ENCODE measurements at places on chromosomes 7 and 10.

- ATAC-seq, result no peak
Measured at GRCh38 chr10:102400076-102400475, 4.6 kb downstream of the NFKB2 start.

DNA sequence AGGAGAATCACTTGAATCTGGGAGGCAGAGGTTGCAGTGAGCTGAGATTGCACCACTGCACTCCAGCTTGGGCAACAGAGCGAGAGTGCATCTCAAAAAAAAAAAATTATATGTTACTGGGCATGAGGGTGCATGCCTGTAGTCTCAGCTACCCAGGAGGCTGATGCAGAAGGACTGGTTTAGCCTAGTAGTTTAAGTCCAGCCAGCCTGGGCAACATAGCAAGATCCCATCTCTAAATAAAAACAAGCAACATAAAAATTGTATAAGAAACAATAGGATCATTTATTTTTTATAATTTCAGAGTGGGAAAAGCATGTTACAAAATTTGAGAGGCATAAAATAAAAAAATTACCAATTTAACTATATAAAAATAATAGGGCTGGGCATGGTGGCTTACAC is 15.5 kb upstream of the CCAR1 start:
- no peak for ATAC-seq

DNA sequence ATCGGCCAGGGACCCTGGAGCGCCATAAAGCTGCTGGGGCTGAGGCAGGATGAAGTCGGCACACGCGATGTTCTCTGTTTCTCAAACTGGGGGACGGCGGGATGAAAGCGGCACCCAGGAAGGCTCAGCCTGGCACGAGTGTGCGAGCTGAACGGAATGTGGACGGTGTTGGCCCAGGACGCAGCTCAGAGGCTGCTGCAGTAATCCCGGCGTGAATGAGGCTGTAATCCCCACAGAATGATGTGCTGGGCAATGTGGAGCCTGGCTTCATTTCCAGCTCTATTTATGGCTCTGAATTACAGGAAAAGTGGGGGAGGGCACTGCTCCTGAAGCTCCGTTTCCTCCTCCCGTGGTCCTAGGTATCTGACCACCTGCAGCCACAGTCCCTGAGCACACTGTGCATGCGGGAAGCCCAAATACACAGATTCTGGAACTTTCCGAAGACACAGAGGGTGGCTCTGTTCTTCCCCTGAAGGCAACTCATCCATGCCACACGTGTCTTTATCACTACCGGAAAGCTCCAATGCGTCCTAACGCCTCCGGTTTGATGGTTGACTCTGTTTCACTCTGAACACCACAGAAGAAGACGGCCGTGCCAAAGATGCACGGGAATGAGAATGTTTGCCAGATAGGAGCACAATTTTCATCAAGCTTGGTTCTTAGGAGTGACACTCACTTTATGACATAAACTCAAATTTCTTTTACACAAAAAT is 37.6 kb downstream of the KLF6 start:
- ATAC-seq, result no peak

GRCh38 chr7:82413237-82413636 is 30.3 kb downstream of the CACNA2D1 start:
- ATAC-seq, result no peak

- no peak for ATAC-seq
Measured at GRCh38 chr10:29323367-29323766, 34.5 kb downstream of the LYZL1 start.

- ATAC-seq, result no peak
Measured at GRCh38 chr7:31373337-31374289, 33.1 kb upstream of the NEUROD6 start.

DNA sequence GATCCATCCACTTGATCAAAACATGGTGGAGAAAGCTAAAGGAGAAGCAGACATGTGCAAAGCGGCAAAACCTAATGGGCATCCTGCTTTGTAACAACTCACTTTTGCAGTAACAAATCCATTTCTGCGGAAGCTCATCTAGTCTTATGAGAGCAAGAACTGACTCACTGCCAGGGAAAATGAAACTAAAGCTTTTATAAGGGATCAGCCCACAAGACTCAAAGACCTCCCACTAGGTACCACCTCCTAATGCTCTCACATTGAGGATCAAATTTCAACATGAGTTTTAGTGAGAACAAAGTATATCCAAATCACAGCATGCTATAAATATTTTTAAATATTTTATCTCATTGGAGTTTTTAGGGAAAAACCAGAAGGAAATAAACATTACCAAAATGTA is 120.1 kb upstream of the GNAI1 start:
- ATAC-seq, result no peak

- ATAC-seq, result no peak
Measured at GRCh38 chr10:100008142-100008522, 1.6 kb downstream of the DNMBP start.

DNA sequence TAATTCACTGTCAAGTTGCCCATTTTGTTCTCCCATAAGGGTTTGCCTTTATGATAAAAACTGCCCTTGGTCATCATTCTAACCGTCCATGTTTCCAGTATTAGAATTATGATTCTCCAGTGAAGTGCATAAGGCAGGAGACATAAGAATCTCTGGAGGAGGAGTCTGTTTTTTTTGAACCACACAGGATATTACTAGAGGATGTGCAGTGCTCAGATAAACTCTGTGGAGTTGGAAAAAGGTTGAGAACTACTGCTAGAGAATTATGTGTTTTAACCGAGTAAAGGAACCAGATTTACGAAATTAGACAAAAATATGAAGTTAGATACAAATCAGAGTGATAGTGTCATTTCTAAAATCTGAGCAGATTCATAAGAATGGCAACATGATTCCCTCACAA is 40.5 kb downstream of the MDFIC start:
- no peak for ATAC-seq

GRCh38 chr7:16428672-16429071 is 7.3 kb upstream of the CRPPA start:
- no peak for ATAC-seq

GRCh38 chr10:47109906-47110305 is 190.1 kb upstream of the GDF10 start:
- ATAC-seq, result no peak

DNA sequence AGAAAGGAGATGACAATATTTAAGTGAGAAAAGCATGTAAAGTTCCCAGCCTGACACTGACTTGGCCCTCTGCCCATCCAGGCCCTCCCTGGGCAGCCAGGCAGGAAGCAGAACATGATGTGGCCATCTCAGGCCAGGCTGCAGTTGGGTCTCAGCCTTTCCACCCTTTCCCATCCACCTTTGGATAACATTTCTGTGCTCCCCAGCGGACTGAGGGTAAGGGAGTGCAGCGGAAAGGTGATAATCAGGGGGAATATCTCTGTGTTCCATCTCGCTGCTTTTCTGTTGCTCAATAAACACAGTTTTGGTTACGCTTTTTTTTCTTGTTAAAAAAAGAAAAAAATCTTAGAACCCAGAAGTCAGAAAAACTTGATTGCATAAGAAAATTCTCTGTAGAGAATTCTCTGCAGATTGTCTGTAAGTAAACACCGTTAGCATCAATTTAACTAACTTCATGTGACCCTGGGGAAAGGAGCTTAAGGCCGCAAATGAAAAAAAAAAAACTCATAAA is 37.2 kb upstream of the TARP start:
- ATAC-seq, result no peak

- ATAC-seq, result no peak
Measured at GRCh38 chr7:47233996-47234395, 347.9 kb downstream of the TNS3 start.

- no peak for ATAC-seq
Measured at GRCh38 chr7:73768641-73769480, 1.2 kb downstream of the CLDN3 start.

- no peak for ATAC-seq
Measured at GRCh38 chr10:9239298-9239697, 1184.8 kb downstream of the GATA3 start.

DNA sequence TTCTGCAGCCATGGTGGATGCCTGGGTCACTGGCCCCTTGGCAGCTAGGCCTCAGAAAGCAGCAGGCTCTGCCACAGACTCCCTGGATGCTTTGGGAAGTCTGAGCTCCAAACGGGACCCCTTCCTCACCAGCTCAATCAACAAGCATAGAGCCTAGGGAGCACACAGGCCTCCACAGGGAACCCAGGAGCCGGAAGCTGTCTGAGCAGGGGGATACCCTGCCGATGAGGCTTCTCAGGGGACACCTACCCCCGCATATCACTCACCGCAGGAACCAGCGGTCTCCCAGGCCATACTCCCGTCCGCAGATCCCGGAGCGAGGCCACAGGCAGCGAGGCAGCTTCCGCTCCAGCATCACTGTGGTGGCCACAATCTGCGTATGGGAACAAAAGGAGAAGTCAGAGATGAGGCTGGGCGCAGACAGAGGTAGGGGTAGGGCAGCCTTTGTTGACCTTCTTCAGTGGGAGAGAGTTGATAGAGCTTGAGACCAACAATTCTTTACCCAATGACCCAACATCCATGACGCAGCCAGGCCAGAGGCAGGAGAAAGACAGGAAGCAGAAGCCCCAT is 13.4 kb downstream of the TRPV6 start:
- no peak for ATAC-seq

DNA sequence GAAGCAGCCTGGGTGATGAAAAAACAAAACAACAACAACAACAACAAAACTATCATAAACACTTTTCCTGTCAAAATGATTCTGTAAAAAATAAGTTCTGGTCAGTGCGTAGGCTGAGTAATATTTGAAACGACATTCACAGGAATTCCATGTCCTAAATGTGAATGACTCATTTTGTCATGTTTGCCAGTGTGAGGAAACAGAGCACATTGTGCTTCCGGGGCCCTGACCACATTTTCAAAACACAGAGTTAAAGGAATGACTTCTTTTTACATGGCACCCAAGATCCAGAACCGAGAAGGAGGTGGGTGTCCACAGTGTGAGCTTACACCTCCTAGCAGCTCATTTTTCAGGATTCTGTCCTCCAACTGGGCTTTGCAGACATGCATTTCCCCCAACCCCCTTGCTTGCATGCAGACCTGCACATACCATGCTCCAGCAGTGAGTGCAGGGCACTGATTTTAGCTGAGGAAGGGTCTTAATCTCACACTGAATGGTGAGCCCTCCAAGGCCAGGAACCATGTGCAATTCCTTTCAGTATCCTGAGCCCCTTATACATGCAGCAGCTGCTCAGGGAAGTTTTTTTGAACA is 3.0 kb downstream of the CLRN3 start:
- no peak for ATAC-seq

DNA sequence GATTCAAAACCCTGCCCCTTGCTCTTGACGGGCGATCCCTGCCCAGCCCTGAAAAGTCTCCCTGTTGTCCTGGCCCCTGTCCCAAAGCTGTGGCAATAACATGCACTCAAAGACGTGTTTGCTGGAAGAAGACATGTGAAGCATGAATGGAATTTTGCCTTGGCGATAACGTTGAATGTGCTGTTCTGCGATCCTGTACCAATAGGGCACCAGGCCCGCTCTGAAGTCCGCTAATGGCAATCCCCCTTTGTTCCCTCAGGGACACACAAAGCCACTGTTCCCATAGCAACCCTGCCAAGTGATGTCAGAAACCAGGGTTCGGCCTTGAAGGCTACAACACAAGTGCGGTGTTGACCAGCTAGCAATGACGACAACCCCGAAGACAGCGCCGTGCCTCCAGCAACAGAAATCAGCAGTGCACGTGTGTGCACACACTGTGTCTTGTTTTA is 284.6 kb downstream of the KLF6 start:
- no peak for ATAC-seq

GRCh38 chr10:46077141-46077554 is 31.1 kb upstream of the MSMB start:
- ATAC-seq, result no peak

DNA sequence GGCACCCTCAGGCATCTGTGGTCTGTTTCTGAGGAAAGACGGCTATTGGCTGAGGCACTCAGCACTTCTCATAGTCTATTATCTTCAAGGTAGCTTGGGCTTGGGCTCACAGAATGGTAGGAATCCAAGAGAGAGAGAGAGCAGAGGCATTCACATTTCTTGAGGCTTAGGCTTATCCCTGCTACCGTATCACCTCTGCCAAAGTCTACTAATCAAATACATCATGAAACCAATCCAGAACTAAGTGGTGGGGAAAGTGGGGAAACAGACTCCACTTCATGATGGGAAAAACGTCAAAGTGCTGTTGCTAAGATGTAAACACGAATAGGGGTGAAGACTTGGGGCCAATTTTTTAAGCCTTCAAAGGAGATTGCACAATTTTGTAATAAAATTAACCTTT is 271.1 kb upstream of the SEMA3D start:
- ATAC-seq, result no peak

DNA sequence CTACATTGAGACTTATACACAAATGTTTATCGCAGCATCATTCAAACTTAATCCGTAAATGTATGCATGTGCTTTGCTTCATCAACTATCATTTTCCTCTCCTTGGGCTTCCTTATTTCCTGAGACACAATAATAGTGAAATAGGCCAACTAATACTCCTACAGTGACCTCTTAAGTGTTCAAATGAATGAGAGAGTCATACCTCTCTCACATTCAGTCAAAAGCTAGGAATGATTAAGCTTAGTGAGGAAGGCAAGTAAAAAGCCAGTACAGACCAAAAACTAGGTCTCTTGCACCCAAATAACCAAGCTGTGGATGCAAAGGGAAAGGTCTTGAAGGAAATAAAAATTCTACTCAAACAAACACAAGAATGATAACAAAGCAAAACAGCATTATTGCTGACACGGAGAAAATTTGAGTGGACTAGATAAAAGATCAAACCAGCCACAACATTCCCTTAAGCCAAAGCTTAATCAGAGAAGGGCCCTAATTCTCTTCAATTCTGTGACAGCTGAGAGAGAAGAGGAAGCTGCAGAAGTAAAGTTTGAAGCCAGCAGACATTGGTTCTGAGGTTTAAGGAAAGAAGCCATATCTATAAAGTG is 72.3 kb downstream of the GLCCI1 start:
- ATAC-seq, result peak; percentile 22

DNA sequence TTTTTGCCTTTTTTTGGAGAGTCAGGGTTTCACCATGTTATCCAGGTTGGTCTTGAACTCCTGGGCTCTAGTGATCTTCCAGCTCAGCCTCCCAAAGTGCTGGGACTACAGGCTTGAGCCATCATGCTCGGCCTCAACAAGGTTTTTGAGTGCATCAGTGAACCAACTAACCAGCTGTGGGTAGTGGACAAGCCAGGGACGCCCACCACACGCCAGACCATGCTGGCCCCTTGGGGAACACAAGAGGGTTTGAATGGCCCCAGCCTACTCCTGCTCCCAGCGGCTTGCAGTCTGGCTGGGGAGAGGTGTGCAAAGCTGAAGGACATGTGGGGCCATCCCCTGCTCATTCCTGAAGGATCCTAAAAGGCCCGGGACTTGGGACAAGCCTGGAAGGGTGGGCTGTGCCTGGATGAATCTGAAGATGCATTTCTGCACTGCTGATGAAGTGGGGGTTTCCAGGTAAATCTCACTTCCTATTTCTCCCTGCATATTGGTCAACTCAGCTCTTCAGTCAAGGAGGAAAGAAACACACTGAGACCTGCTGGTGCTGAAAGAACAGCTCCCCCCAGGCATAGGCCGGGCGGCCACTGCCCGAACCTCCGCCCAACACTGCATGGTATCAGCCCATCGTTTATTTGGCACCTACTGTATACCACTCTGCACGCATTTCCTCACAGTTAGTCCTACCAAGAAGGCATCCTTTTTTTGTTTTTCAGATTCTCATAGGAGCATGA is 6.9 kb downstream of the MMD2 start:
- ATAC-seq, result no peak
